ENCODE measurements at places on chromosomes 6 and 20.

DNA sequence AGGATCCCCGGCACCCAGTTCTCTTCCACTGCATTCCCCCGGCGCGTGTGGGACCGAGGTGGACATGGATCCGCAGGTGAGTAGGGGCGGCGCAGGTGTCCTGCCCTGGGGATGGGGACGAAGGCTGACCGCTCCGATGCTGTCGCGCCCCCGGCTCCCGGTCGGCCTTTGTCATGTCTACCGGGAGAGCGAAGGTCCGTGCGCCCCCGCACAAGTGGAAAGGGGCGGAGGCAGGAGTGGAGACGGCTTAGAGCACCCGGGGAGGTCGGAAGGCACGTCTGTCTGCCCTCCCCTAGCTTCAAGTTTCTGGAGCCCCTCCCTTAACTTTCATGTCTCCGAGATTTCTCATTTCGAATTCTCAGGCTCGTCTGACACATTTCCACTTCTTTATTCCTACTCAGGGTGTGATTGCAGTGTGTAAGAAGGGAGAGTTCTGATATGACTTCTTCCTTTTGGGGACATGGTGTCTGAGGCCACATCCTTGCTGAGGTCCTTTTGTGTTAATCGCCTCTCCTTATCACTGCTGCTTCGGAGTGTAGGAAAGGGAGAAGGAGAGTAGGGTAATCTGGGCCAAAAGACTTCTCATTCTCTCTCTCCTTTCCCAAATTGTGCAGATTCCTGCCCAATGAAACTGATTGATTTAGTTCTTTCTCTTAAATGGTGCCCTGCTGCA lies 435 bp downstream of the KIFC1 start:
- DNase-seq = no peak

GRCh38 chr6:28737750-28738395 lies 185.9 kb downstream of the TRIM27 start:
- no peak for DNase-seq

DNA sequence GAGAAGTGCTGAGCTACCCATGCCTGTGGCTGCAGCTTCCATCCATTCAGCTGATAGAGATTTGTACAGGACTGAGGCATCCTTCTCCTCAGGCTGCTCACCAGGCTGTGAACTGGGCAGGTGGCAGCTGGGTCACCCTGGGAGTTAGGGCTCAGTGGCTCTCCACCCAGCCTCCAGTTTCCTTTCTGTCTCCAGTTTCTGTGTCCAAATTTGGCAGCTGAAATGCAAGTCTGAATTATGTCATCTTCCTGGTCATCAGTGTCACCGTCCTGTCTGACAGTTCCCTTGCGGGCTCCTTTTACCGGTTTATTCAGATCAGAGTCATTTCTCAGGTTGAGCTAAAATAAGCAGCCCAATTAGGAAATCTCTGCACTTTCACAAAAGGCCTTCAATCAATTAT lies 93.3 kb downstream of the EDN1 start:
- no peak for DNase-seq

- no peak for DNase-seq
Observed at GRCh38 chr6:71582820-71583219, 294.2 kb downstream of the OGFRL1 start.

DNA sequence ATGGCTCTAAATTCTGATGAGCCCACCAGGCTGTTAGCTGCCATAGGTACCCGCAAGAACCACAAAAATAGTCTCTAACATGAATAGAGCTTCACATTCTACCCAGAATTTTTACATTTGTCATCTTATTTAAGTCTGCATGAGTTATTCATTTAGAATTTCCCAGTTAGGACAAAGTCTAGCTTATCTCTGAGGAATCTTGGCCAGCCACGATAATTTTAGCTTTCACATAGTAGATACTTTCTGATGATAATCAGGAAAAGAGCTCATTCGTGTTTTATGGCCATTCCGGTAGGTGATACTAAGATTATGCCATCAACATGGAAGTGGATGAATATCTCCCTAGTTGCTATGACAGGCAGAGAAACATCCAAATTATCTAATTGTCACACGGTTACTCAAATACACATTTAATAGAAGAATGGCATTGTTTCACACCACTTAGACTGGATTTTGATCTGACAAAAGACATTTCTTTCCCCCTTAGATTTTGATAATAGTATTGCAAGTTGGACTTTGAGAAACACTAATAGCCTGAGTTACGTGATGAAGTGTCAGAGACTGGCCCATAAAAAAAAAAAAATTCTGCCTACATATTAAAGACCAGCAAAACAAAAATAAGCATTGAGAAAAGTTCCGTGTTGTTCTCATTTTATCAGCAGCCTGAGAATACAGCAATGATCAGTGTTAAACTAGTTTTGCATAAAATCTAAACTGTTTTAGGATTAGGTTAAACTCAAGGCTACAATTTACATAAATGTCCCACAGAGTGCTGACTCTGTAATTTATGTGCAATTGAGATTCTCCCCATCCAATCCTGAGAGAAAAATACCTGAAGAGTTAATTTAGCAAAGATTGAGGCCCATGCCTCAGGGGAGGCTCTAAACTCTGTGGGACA lies 397.5 kb upstream of the ARID1B start:
- no peak for DNase-seq

- DNase-seq = no peak
Observed at GRCh38 chr6:45423111-45423823, 45.5 kb upstream of the SUPT3H start.

- no peak for DNase-seq
Observed at GRCh38 chr6:112923940-112924587, 576.9 kb downstream of the RFPL4B start.

DNA sequence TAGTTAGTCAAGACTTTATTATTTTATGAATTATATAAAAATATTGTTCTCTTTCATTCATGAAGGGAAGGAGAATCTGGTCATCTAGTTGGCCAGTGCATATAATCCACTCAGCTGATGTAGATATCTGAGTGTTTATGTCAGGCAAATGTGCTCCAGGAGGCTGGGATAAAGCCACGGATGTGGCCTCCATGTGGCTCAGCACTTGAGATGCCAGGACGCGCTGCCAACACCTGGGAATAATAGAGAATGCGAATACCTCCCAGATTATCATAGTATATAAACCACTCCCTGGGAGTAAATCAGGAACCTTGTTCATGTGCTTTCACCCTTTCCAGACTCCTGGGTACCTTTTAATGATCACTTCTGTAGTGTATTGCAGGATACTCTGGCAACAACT lies 1006.0 kb downstream of the KIF16B start:
- DNase-seq = no peak

GRCh38 chr6:170144571-170145271 lies 146.2 kb downstream of the DLL1 start:
- DNase-seq = no peak

DNA sequence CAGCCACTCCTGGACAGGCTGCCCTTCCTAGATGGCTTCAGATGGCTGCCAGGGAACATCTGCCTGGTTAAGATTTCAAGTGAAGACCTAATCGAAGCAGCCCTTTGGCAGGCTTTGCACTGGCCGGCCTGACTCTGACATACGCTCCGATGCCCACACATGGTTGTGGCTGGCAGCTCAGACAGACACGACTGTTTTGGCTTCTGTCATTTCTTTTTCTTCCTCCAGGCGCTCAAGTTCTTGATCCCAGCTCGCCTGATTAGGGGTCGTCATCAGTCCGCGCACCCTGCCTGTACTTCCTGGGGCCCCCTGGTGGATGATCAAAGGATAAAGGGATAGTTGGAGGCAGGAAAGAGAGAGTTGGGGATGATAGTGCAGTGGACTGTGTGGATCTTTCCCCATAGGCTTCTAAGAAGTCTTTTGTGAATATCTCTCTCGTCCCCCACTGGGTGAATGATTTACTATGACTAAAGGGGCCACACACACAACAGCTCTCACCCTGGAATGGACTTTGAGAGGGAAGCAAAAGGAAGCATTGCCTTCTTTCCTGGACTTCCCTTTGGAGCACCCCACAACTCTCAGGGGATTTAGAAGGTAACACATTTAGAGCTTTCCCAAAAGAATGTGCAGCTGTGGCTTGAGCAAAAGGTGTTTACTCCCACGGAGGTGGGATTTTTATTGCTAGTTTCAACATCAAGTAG lies 21.4 kb upstream of the TRAM2 start:
- DNase-seq = peak; percentile 67

DNA sequence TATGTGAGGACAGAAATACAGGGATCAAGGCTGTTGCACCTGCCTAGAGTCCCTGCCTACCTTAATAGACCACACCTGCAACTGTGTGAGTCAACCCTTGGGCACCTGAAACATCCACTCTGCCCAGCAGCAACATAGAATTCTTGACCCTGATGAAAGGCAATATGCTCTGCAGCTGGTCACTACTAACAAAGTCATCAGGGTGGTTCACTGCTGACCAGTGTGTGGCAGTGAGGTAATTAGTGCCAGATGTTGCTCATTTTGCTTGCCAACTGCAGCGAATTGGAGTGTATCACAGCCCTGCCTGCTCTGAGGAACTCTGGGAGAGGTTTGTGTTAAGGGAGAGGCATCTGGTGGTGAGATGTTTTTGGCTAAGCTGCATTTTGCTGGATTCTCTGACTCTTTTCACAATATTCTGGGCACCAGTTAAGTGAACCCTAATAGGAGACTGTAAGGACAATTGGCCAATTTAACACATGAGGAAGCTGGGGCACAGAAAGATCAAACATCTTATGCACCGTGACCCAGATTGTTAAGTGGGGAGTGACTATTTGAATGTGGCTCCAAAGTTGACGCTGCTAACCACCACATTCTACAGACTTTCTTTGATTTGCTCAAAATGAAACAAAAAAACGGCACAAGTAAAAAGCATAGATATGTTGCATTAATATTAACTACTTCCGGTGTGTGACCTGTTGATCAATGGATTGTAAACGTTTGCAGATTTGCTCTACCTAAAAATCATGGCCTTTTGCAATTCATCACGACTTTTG lies 61.9 kb upstream of the OPRM1 start:
- no peak for DNase-seq

- DNase-seq = peak; percentile 46
Observed at GRCh38 chr6:97586344-97586743, 303.3 kb upstream of the MMS22L start.

DNA sequence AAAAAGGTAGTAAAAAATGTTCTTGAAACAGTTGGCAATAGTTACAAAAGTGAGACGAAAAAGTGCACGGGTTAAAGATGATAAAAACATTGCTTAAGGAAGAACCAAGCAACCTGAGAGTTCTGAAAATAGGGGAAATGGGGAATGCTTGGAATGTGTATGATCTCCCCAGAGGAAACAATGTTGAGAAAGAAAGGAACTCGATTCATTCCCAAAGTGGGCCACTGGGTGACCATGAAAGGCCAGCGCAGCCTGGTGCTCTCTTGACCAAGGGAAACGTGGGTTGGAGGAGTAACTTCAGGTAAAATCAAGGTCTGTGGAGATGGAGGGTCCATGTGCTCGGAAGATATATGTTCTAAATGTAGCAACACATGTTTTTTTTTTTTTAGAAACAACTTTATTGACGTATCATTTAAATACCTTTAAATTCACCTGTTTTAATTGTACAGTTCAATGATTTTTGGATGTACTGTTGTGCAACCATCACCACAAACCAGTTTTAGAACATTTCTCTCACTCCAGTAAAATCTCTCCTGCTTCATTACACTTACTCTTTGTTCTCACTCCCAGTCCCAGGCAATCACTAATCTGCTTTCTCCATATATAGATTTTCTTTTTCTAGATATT lies 34.5 kb upstream of the CEP85L start:
- no peak for DNase-seq

DNA sequence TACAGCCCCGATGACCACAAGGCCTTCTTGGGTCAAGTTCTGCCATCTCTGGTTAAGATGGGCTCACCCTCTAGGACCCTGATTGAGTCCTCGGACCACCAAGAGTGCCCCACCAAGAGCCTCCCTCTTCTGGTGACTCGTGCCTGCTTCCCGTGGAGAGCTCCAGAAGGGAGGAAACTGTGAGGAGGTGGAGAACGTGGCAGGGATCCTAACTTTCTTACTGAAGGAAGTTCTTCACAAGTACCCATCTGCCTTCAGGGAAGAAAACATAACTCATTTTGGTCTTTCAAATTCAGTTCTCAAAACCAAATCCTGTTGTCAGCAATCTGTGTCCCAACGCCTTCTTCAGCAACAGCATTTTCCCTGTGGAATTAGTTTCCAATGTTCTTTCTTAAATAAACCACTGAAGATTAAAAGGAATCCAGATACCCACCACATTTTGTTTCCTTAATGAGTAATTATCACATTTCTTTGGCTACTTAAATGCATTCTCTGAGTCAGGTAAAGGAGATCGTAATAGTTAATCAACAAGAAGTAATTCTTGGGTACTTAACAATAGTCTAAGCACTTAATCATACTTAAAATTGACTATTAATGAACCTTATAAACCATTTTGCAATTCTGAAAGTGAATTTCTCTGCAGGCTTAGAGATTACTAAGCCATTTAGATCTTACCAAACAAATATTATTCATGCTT lies 185.8 kb upstream of the SGK1 start:
- DNase-seq = peak; percentile 24

- DNase-seq = no peak
Observed at GRCh38 chr6:163398815-163399214, 15.7 kb upstream of the QKI start.

- no peak for DNase-seq
Observed at GRCh38 chr6:47278545-47278944, 31.2 kb downstream of the TNFRSF21 start.

DNA sequence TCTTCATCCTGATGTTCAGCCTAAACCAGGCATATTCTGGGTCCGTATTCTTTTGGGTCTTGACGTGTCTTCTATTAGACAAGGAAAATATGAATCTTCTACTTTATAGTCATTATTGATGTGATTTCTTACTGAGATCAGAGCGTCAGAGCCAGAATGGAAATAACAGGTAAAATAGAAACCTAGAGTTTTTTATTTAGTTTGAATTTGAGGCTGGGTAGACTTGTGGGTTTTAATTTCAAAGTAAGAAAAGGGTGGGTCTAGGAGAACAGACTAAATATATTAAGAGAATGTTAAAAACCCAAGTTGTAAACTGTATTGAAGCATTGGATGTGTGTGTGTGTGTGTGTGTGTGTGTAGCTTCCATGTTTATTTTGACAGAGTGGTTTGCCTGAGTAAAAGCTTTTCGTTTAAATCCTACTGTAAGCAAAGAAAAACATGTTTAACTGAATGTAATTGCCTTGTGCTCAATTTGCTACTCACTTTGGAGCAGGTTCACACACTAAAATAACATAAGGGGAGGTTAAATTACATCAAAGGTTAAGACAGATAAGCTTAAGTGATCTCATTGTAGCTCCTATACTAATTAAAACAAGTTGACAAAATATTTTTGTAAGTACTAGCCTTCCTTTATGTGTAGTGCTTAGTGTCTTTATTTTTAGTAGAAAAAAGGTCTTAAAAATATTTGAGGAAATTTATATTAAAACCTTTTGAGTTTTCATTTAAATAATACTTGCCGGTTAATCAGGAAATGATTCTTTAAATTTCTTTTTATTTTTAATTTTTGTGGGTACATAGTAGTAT lies 17.4 kb downstream of the HECA start:
- no peak for DNase-seq

DNA sequence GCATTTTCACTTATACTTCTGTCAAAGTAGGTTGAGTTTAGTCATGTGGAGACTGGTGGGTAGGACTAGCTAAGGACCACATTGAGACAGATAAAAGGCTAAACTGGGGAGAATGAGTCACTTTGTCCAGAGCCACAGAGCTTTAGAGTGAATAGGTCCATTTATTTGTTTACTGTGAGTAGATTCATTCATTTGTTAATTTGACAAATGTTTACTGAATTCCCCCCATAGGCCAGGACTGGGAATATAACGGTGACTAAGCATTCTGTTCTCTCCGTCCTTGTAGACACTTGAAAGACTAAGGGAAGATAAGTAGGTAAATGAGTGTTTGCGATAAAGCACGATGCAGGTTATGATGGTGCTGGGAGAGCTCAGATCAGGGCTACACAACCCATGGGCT lies 699.7 kb upstream of the ID4 start:
- no peak for DNase-seq

GRCh38 chr6:91042656-91043055 lies 455.8 kb upstream of the MAP3K7 start:
- peak; percentile 76 for DNase-seq
